ENCODE measurements at places on chromosomes 3 and 15. TPM values are rescaled to one million over a fixed set of nuclear protein-coding genes. Genes with fewer than 3 reads are reported as not detected.

DUOXA2 gene
- total RNA-seq = 1.3 TPM

FYTTD1 gene
- total RNA-seq = 32.6 TPM

ATP13A5 gene
- total RNA-seq = not detected

ATP8B4 gene
- total RNA-seq = 1.9 TPM

TMEM266 gene
- not detected for total RNA-seq
